ENCODE measurements at places on chromosomes 3 and 15.

DNA sequence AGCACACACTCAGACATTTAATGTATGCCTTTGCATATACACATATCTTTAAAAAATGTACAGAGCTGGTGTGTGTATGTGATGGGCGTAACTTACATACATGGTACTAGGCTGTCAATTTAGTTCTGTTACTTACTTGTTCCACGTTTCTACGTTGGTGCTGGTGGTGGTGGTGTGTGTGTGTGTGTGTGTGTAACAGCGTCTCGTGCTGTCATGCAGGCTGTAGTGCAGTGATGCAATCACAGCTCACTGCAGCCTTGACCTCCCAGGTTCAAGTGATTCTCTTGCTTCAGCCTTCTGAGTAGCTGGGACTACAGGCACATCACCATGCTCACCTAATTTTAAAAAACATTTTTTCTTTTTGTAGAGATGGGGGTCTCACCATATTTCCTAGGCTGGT is 64.2 kb downstream of the ISG20 start:
- DNase-seq = no peak

- DNase-seq = no peak
Observed at GRCh38 chr15:89587955-89588354, 12.7 kb downstream of the TICRR start.

DNA sequence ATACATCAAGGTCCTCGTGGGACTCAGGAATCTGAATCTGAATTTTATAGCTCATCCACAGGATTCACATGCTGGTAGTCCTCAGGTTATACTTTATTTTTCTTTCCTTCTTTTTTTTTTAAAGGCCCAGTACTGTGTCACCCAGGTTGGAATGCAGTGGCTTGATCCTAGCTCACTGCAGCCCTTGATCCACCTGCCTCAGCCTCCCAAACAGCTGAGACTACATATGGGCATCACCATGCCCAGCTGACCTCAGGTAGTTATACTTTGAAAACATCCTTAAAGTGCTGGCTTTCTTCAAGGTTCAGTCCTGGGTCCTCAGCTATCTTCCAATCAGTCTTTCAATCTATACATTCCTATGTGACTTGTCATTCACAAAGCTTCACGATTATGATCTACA is 38.2 kb downstream of the SNX4 start:
- DNase-seq = no peak

GRCh38 chr3:13120289-13120927 is 47.2 kb upstream of the IQSEC1 start:
- DNase-seq = peak; percentile 28

- no peak for DNase-seq
Observed at GRCh38 chr3:183287301-183287971, 34.4 kb downstream of the B3GNT5 start.

- DNase-seq = no peak
Observed at GRCh38 chr3:170007031-170007663, 30.6 kb upstream of the GPR160 start.

DNA sequence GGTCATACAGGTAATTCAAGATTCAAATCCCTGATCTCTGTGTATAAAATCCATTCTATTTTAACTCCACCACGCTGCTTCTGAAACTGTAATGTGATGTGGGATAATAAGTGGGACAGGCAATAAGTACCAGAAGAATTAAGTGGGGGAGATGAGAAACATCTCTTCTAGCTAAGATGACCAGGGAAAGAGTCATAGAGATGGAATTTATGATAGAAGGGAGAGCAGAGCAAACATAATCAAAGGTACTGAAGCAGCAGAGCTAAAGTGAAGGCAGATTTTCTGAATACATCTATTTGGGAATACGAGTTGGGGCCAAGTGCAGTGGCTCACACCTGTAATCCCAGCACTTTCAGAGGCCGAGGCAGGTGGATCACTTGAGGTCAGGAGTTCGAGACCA is 4.9 kb downstream of the MRPL47 start:
- no peak for DNase-seq

DNA sequence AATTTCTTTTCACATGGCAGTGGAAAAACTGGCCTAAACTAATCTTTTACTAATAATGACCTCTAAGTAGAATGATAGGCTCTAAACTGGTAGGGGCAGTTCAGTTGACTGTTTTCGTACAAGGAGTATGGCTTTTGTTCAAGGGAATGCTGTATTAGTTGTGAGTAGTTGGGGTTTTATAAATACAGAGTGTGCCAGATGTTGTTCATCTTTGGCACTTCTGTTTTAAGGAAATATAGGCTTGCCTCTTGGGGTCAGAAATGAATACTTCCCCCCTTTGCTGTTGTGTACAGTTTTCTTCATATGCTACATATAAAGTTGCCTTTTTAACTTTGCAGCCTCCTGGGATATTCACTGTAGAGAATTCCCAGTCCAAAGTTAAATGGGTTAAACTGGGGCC is 181.0 kb upstream of the CGNL1 start:
- DNase-seq = no peak

DNA sequence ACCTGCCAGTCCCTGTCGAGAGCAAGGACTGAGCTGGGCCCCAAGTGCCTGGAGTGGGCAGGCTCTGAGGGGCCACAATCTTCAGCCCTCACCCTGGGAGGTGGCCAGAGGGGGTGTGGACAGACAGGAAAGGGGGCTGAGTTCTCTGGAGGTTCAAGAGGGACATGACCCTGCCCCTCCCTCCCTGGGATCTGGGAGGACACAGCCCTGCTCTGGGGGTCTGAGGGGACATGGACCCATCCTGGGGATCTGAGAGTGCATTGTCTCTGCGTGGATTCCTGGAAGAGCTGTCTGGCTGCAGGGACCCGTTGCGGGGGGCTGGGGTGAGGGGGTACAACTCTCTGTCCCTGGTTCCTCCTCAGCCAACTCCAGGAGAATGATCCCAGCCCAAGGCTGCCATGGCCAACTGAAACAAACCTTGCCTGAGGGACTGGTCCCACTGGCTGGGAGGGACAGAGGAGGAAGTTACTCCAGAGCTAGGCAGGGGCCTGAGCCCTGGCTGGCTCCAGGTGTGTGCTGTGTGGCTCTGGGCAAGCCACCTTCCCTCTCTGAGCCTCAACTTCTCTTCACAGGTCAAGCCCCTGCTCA is 29.0 kb downstream of the PTH1R start:
- DNase-seq = peak; percentile 50

- no peak for DNase-seq
Observed at GRCh38 chr3:76570436-76571057, 469.4 kb upstream of the ROBO2 start.

DNA sequence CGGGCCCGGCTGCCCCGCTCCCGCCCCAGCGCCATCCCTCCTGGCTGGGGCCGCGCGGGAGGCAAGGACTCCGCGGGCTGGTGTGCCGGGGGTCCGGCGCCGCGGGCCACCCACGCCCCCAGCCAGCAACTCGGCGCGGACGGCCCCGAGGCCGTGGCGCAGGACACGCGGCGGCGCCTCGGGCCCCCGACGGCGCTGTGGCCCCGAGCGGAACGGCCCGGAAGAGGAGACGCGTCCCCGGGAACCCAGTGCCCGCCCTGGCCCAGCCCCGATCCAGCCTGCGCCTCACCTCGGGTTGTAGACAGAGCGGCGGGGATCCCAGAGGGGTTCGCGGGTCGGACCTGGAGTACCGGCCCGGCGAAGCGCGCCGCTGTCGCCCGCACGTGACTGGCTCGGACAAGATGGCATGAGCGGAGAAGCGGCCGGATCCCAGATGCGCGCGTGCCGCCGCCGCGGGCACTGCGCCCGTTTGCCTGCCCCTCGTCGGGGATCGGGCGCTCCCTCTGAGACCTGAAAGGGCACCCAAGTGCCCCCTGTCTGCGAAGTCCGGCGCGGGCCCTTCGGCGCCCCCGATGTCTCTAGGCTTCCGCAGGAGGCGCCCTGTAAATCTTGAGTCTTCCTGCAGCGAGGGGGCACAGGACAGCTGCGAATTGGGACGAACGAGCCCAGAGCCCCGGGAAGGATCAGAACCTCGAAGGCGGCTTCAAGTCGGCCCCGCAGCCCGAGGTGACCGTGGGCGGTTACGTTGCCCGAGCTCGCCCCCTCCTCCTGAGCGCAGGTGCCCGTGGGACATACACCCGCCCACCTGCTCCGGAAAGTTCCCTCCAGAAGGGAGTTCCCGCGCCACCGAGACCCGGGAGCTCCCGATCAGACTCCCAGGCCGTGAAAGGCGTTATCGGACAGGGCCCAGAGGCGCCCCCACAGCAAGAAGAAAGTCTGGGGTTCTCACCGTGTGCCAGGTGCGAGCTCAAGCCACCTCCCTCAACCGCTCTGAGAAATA is 598 bp upstream of the SFMBT1 start:
- peak; percentile 66 for DNase-seq

GRCh38 chr3:100226712-100227429 is 33.9 kb upstream of the TBC1D23 start:
- DNase-seq = no peak

DNA sequence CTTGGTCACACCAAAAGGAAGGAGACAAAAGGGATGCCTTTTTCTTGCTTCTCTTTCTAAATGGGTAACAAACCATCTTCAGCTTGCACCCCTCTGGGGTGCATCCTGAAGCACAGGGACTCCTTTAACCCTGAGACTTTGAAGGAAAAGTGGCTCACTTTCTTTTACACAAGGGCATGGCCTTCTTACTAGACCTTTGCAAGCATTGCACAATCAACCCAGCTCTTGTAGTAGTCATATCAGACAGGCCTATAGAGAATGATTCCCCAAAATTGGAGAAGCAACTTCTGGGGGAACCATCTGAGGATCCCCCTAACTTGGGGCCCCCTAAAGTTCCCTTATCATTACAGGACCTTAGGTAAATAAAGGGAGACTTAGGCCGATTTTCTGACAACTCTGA is 56.1 kb upstream of the GK5 start:
- no peak for DNase-seq

DNA sequence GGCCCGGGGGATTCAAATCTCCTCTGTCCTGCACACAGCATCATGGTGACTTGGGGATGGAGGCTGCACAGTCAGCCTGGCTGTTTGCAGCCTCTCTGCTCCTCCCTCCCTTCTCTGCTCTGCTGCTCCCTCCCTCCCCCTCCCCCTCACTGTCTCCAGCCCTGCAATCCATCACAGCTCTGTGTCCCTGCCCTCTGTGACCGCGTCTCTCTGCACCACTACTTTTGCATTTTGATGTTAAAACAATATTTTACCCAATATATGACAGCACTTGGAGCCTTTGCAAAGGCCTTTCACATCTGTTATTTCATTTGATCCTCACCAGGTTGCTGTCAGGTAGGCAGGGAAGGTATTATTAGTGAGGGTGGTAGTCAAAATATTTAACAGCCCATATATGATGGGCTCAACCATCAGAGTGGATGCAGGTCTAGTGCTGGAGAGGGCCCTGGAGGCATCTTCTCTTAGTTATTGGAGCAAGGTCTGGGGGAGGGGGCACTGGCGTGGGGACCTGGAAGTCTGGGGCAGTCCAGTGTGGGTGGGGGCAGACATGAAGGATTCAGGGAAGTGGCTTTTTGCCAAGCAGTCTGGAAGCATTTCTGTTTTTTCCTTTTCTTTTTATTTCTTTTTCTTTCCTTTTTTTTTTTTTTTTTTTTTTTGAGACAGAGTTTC is 16.3 kb upstream of the VPS8 start:
- no peak for DNase-seq

GRCh38 chr3:36172699-36173098 is 207.6 kb upstream of the STAC start:
- DNase-seq = no peak

DNA sequence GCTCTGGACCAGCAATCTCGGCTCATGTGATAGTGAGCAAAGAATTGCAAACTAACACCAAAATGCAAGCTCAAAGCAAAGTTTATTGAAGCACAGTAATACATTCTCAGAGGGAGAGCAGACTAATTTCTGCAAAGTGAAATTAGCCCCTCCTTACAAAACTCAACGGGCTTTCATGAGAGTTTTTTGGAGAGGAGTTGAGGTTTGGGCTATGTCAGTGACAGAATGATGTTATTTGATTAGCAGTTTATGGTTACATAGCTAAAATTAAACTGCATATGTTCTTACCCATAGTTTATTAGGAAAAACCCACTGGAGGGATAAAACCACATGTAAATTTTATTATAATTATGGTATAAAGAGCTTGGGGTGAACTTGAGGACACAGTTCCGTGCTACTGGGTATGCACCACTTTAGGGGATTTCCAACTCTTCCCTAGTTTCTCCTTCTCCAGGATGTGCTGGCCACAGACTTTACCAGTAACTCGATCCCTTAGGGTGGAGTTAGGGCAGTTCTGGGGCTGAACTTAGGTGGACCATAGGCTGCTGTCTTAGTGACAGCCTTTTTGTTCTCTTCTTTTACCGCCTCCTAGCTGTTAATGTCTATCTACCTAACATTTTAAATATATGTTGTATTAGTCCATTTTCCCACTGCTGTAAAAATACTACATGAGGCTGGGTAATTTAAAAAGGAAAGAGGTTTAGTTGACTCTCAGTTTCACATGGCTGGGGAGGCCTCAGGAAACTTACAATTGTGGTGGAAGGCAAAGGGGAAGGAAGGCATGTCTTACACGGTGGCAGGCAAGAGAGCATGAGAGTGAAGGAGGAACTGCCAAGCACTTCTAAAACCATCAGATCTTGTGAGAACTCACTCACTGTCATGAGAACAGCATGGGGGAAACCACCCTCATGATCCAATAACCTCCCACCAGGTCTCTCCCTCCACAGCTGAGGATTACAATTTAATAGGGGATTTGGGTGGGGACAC is 8.9 kb upstream of the AADACL2 start:
- no peak for DNase-seq

GRCh38 chr15:100252359-100252758 is 89.4 kb downstream of the ADAMTS17 start:
- DNase-seq = peak; percentile 41

GRCh38 chr15:58459045-58459444 is 27.3 kb downstream of the LIPC start:
- DNase-seq = no peak

- DNase-seq = no peak
Observed at GRCh38 chr15:44215594-44215993, 20.5 kb upstream of the FRMD5 start.

DNA sequence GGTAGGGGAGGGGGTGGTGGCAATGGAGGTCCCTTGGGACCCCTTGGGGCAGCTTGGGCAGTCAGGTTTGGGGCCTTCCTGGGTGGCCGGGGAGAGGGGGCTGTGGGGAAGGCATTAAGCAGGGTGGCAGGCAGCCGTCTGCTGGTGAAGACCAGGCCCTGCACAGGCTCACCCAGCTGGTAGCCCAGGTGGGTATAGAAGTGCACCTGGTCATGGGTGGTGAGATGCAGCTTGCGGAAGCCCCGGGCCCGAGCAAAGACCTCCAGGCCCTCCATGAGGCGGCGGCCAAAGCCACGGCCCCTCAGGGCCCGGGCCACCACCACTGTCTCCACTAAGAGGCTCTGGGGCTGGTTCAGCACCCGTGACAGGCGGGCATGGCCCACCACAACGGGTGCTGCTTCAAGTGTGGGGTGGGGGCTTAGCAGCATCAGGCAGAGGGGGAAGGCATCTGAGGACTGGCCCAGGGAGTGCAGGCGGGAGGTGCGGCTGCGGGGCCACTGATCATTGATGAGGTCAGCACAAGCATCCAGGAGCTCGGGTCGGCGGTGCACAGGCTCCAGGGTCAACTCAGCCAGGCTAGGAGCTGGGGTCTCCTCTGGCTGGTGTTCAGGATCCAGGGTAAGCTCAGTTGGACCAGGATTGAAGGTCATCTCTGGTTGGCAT is 2.4 kb downstream of the HYAL3 start:
- no peak for DNase-seq

GRCh38 chr3:195900436-195901355 is 7.7 kb downstream of the TNK2 start:
- DNase-seq = peak; percentile 75
